ENCODE measurements at places on chromosomes 5 and 9. TPM values are rescaled to one million over a fixed set of nuclear protein-coding genes. Genes with fewer than 3 reads are reported as not detected.
A peak's percentile ranks its signal among the peaks of the same experiment; 100 is the strongest.

TXNDC8 gene
- not detected for total RNA-seq

RNF130 gene
- total RNA-seq: 13.7 TPM

DNA sequence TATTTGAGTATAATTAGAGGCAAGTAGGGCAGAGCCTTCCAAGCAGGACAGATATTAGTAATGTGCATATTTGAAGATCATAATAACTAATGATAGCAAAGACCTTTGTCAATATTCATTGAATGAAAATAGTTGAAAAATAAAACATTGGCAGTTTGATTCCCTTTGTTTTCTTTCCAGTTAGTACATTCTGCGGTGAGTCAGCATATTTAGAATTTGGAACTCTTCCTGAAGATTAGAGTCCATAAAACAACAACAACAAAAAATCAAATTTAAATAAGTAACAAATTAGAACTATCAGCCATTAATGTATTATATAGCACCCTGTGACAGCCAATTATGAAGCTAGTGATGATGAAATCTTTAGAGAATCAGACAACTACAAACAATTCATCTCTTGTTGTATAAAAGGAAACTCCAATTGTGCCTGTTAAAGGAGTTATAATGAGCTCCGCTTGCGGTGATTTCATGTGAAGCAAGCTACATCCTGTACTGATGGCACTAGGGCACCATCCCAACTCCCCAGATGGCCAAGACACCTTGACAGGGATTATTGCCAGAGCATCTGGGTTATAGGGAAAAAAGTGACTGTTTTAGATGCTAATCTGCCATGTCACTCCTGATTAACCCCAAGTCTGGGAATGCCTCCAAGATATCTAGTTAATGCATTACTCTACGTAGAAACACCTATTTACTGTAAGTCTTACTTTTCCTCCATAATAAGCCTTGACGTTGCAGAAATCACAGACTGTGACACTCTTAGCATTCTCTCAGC is 6.8 kb downstream of the IFNA8 start:
- peak; percentile 22 for ATAC-seq

DNA sequence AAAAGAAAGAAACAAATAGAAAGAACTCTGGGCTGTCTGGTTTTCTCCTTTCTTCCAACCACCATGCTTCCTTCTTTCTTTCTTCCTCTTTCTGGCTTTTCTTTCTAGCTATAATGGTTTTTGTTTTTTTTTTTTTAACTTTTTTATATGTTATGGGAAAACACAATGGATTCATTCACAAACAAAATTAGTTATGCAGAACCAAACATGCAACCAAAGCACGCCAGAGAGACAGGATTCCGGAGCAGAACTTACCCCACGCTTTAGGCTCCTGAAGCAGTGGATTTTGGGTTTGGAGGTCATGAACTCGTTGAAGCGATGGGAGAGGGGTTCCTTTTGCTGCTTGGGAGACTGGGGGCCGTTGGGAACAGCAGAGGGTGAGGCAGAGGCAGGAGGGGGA is 88.3 kb downstream of the USP20 start:
- no peak for ATAC-seq

All from esophagus mucosa (tissue), 1 donor.